AML-193 (cell line): ENCODE measurements at places on chromosomes 5 and 9.

DNA sequence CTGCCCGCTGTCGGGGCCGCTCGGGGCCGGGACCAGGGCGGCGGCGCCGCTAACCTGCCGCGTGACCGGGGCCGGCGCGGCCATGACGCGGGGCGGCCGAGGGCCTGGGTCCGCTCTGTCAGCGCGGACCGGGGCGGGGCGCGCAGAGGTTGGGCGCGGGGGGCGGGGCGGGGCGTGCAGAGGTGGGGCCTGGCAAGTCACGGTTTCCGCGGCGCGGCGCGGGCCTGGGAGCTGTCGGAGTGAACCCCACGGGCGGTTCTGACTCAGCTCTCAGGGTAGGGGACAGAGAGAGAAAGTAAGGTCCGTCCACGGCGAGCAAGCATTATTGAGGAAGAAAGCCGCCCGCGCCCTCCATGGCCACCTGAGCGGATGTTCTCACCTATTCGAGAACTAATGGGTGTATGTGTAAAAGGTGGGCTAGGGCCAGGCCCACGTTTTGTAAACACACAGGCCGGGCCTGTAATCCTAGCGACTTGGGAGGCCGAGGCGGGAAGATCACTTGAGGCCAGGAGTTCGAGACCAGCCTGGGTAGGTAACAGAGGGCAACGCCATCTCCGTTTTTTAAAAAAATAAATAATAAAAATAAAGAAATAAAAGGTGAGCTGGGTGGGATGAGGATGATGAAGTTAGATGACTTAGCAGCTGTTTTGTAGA lies at the start of gene PRXL2C:
PRXL2C (minus strand) TSS at position 120 of the 654 bp plus-strand sequence; CDS start at position 84, 36 bp downstream.
- DNase-seq = no peak

GRCh38 chr5:152804179-152804578 lies 399.1 kb upstream of the NMUR2 start:
- no peak for DNase-seq

DNA sequence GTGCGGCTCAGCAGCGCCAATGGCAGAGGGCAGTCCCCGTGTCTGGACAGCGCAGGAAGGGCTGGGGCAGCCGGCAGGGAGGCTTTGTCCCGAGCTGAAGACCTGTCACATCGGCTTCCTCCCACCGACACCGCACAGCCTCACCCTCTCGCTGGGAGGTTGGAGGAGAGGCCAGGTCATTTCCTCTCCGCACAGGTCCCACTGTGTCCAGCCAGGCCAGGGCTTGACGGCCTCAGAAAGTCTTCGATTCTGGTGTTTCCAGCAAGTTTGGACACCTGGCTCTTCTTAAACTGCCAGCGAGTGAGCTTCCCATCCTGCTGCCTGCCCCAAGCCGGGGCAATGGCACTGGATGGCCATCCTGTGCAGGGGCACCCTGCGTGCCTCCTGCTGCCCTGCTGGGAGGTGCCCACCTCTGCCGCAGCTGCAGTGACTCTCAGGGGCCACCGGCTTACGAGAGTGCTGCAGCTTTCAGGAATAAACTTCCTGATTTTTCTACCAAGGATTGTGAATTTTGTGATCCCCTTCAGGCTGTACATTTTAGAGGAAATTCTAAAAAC lies 33.9 kb downstream of the AHRR start:
- no peak for DNase-seq

GRCh38 chr5:74851684-74852353 lies 14.4 kb downstream of the FAM169A start:
- no peak for DNase-seq

GRCh38 chr5:147547730-147548129 lies 37.9 kb upstream of the DPYSL3 start:
- no peak for DNase-seq
